Camera-type eye (tissue), 1 donor: ENCODE measurements at places on chromosomes 3 and 15. TPM values are rescaled to one million over a fixed set of nuclear protein-coding genes. Genes with fewer than 3 reads are reported as not detected.

The TTLL13 gene
- total RNA-seq: not detected

The HDGFL3 gene
- 107 TPM for total RNA-seq

The PRR20G gene
- total RNA-seq: not detected

The ZMYND10 gene
- total RNA-seq: 5.7 TPM

The SPPL2A gene
- 83.6 TPM for total RNA-seq

The FBLN2 gene
- 122 TPM for total RNA-seq

The TMEM158 gene
- total RNA-seq: 4.3 TPM

The VWA5B2 gene
- 1.2 TPM for total RNA-seq

The OSBPL10 gene
- 42.4 TPM for total RNA-seq

The CCK gene
- total RNA-seq: 5.6 TPM

The ST6GAL1 gene
- 18.1 TPM for total RNA-seq

The GOLGA8Q gene
- 5.9 TPM for total RNA-seq

The A4GNT gene
- total RNA-seq: 0.33 TPM
